ENCODE measurements at places on chromosomes 2 and 18. TPM values are rescaled to one million over a fixed set of nuclear protein-coding genes. Genes with fewer than 3 reads are reported as not detected.

- H3K27ac ChIP-seq: no peak overlapping the region
- no peaks in the 10 kb centered on the region for H3K27me3 ChIP-seq
- no peaks in the 10 kb centered on the region for H3K36me3 ChIP-seq
- DNase-seq: no peak
- H3K4me1 ChIP-seq: no peaks in the 10 kb centered on the region
- H3K4me3 ChIP-seq: no peak overlapping the region
Measured at GRCh38 chr2:163646687-163647086, 89.1 kb downstream of the FIGN start.

GRCh38 chr18:47558110-47558750 lies 306.8 kb upstream of the SKOR2 start:
- DNase-seq: no peak
- H3K27ac ChIP-seq: no peak overlapping the region
- no peaks in the 10 kb centered on the region for H3K4me1 ChIP-seq
- H3K36me3 ChIP-seq: no peaks in the 10 kb centered on the region
- H3K4me3 ChIP-seq: no peak overlapping the region

DNA sequence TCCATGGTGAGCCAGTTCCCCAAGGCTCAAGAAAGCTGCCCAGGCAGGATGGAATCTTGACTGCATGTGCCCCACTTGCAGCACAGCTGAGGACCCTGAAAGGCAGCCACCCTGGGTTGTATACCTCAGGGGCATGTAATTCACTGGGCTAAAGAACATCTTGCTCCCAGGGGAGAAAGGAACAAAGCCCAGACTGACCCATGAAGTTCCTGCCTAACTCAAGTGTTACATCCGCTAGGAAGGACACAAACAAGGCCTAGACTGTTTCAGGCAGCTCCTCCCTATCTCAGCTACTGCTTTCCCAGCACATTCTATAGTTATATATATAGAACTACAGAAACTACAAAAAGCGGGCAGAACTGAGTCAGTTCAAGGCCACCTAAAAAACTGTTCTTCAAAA lies 69.0 kb downstream of the RBM43 start:
- no peak overlapping the region for H3K4me3 ChIP-seq
- no peaks in the 10 kb centered on the region for H3K36me3 ChIP-seq
- H3K4me1 ChIP-seq: peaks cover 4% of the 10 kb centered on the region
- no peaks in the 10 kb centered on the region for H3K27me3 ChIP-seq
- DNase-seq: no peak

PTPRN gene
- 0.43 TPM for total RNA-seq

ASXL3 gene
- total RNA-seq: not detected

- no peaks in the 10 kb centered on the region for H3K4me1 ChIP-seq
- DNase-seq: no peak
- no peaks in the 10 kb centered on the region for H3K27me3 ChIP-seq
- H3K27ac ChIP-seq: no peak overlapping the region
- H3K36me3 ChIP-seq: no peaks in the 10 kb centered on the region
- no peak overlapping the region for H3K4me3 ChIP-seq
Measured at GRCh38 chr18:35183886-35184285, 56.9 kb upstream of the ZNF397 start.

DNA sequence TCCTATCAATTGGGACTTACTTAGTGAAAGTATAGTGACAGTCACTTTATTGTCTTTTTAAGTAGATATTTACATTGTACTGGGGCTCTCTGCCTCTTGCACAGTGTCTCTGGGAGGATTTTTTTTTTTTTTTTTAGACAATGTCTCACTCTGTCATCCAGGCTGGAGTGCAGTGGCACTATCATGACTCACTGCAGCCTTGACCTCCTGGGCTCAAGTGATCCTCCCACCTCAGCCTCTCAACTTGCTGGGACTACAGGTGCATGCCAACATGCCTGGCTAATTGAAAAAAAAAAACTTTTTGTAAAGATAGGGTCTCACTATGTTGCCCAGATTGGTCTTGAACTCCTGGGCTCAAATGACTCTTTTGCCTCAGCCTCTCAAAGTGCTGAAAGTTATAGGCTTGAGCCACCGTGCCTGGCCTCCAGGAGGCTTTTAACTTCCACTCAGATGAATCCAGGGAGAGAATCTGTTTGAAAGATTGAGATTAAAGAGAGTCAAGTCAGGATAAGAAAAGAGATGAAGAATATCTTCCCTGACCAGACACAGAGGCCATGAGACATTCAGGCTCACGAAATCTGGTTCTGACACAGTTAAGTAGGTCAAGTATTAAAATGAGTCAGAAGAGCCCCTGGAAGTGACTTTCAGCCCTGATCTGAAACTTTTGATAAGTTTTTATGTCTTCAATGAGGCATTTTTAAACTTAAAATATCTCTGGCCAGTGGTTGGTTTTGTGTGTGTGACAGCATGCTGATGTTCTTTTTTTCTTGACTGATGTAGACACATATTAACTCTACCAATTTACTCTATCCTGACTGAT lies 18.3 kb downstream of the ARHGEF33 start:
- H3K27me3 ChIP-seq: no peaks in the 10 kb centered on the region
- peak; percentile 14 for DNase-seq
- H3K36me3 ChIP-seq: no peaks in the 10 kb centered on the region
- H3K4me1 ChIP-seq: peaks cover 15% of the 10 kb centered on the region
- H3K4me3 ChIP-seq: no peak overlapping the region

IL1A gene
- total RNA-seq: 6.9 TPM
